NCI-H2081 treated with DMSO at 0.1 percent for 48 hours (cell line): ENCODE measurements at places on chromosomes 11 and 22.

GRCh38 chr11:32426192-32426591 lies 9.1 kb downstream of the WT1 start:
- no peak for DNase-seq

- DNase-seq = no peak
Observed at GRCh38 chr11:124879493-124880289, 14.5 kb downstream of the ROBO3 start.

- no peak for DNase-seq
Observed at GRCh38 chr11:85724748-85725465, 38.9 kb upstream of the CCDC89 start.

- DNase-seq = no peak
Observed at GRCh38 chr22:50141462-50141861, 29.1 kb upstream of the PANX2 start.

DNA sequence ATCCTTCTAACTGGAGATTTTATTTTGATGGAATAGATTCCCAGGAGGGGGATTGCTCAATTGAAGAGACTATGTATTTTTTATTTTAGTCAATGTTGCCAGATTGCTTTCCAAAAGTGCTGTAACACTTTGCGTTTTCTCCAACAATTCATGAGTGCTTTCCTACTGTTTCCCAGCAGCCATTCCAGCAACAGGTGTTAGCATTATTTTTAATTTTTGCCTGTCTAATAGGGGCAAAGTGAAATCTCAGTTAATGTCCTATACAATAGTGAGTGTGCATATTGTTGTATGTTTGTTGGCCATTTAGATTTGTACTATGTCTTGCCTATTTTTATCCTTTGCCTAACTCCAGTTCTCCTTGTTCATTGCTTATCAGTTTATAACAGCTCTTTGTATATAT lies 12.1 kb upstream of the CACNG2 start:
- DNase-seq = no peak

GRCh38 chr11:95088946-95089619 lies 563 bp upstream of the ENDOD1 start:
- DNase-seq = no peak
